ENCODE measurements at places on chromosomes 5 and 9.

DNA sequence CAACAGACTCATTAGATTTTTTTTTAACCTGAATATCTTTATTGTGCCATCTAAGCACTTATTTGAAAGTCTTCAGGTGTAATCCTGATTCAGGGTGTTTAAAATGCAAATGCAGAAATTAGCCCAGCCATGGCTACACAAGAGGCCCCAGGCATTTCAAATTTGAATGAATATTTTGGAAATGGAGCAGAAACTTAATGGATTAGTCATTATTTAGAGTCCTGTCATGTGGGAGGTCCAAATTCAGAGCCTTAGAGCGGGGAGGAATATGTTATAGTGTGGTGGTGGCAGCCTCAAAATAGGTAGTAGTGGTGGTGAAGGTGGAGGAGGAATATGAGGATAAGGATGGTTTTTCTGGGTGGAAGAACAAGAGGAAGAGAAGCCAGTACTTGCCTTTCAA is 567.0 kb downstream of the RAB3C start:
- no peak for DNase-seq

DNA sequence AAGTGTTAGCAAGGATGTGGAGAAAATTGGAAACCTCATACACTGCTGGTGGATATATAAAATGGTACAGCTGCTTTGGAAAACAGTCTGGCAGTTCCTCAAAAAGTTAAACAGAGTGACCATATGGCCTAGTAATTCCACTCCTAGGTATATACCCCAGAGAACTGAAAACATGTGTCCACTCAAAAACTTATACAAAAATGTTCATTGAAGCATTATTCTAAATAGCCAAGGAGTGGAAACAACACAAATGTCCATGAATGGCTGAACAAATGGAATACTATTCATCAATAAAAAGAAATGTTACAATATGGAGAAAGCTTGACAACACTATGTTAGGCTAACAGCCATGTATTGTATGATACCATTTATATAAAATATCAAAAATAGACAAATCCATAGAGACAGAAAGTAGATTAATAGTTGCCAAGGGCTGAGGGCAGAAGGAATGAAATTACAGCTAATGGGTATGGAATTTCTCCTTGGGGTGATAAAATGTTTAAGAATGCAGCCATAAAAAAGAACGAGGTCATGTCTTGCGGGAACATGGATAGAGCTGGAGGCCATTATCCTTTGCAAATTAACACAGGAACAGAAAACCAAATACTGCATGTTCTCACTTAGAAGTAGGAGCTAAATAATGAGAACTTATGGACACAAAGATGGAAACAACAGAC is 33.6 kb upstream of the FBP1 start:
- no peak for DNase-seq

GRCh38 chr5:173488144-173488543 is 128.3 kb downstream of the BOD1 start:
- no peak for DNase-seq

DNA sequence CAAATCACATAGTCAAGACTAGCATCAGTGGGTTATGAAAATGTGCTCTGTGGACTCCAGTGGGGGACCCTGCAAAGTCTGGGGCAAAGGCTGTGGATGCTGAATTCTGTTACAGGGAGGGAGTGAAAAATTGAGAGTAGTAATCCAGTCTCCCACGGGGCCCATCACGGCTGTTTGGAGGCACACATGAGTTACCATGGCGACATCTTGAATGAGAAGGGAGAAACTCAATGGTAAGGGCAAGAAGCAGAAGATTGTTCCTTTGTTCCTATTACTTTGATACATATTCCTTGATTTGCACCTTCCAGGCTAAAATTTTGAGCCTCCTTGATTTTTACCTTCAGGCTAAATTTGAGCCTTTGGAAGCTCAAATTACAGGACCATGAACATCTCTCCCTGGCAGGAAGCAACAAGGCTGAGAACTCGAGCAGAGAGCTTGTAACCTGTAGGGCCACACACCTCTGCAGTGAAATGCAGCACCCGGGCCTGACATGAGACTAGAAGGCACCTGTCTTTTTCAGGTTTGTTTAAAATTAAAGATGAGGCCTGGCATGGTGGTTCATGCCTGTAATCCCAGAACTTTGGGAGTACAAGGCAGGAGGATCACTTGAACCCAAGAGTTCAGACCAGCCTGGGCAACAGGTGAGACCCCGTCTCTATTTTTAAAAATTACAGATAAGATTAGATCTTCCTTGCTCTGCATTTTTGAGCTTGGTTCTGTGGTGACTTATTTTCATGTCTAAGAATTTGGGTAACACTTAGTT is 31.0 kb upstream of the ZFR start:
- DNase-seq: no peak

DNA sequence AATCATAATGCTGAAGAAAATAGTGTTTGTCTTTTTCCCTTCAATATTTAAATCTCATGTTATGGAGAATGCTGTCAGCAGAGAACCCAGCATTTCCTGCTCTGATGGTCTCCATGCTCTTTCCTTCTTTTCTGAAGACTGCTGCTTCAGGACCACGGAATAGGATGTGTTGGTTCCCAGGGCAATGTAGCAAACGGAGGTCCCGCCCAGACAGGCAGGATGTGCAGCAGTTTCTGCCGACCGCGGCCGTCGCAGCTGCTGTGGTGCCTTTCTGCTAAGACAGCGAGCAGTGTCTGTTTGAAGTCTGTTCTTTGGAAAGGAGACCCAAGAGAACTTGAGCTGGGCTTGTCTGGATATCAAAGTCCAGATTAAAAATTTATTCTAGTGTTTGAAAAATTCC is 654.3 kb downstream of the CCDC171 start:
- no peak for DNase-seq

DNA sequence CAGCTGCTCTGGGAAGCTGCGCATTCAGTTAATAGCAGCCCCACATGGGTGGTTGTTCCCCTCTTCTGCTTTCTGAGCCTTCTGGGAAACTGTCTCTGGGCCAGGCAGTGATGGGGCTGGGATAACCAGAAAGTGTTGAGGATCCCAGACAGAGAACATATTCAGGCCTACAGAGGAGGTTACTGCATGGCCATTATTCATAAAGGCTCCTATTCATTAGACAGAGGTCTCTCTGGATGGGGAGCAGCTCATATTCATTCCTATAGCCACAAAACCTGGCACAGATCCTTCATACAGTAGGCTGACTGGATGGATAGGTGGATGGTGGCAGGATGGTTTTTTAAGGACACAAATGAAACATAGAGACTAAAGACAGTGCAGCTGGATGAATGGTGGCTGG is 76.3 kb downstream of the HSPA4 start:
- no peak for DNase-seq

GRCh38 chr9:109923806-109924205 is 143.8 kb downstream of the PALM2AKAP2 start:
- DNase-seq: no peak

- DNase-seq: no peak
Measured at GRCh38 chr9:109323771-109324170, 2.9 kb upstream of the EPB41L4B start.

All from stimulated activated CD4-positive, alpha-beta T cell treated with anti-CD3 and anti-CD28 coated beads, Interleukin-1b, Interleukin-23, amount 100 ng/mL, for 1 hour (primary cell).